ENCODE measurements at places on chromosomes 2 and 18. TPM values are rescaled to one million over a fixed set of nuclear protein-coding genes. Genes with fewer than 3 reads are reported as not detected.

DNA sequence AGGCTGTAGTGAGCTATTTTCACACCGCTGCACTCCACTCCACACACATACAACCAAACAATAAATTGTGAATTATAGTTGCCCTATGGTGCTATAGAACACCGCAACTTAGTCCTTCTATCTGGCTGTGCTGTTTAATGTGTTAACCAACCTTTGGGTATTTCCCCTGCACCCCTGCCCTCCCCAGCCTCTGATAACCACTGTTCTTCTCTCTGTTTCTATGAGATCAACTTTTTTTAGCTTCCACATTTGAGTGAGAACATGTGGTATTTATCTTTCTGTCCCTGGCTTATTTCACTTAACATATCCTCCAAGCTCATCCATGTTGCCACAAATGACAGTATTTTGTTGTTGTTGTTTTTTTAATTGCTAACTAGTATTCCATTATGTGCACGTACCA lies 32.5 kb downstream of the TET3 start:
- peaks cover 5% of the 10 kb centered on the region for H3K4me1 ChIP-seq
- DNase-seq: no peak
- H3K27ac ChIP-seq: no peak overlapping the region

IL37 gene
- total RNA-seq: not detected

CIB4 gene
- 1.8 TPM for total RNA-seq

DNA sequence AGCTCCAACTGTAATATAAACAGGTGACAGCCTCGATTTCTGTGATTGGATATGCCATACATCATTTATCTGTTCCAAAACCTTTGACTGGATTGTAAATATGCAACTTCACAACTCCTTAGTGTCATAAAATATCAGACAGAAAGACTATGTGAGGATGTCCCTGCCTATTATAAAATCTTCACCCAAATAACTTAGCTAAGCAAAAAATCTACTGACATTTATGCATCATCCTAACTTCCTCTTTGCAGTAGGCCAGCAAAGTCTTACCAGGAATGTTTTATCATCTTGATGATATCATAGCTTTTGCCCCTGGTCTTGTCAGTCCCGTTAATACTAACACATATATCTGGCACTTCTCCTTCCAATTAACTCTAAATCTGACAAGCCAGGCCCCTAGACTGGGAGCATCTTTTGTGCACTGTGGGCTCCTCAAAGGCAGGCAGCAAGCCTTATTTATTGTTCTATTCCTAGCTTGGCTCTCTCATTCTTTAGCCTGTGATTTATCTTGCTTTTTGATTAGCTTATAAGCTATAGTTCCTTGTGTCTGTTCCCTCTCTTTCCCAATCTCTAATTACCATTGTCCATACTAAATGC lies 356.5 kb upstream of the HNMT start:
- no peaks in the 10 kb centered on the region for H3K4me1 ChIP-seq
- H3K4me3 ChIP-seq: no peak overlapping the region
- no peaks in the 10 kb centered on the region for H3K36me3 ChIP-seq
- no peak overlapping the region for H3K27ac ChIP-seq
- no peaks in the 10 kb centered on the region for H3K27me3 ChIP-seq
- no peak for DNase-seq

All from stomach (tissue), 19 donors.